Suprapubic skin (tissue), 4 donors: ENCODE measurements at places on chromosomes 5 and 9.

DNA sequence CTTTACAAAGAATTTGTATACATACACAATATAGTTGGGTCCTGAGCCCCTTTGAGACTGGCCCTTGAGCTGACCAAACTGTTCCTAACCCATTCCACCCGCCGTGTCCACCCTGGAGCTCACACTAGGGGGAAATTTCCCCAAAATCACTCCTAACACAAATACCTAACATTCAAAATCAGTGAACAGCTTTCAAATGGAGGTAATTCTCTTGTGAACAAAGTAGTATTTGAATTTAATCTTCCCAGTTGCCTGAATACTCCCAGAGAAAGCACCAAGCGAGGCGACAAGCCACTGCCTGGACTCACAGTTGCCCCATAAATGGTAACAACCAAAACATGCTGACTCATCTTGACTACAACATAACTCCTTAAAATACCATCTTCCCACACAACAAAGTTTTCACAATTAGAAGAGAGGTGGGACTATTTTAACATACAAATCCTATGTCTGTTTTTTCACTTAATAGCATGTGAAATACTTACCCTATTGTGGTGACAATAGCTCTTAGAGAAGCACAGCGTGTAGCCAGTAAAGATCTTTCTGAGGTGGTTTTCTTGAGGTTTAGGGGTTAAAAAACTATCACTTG lies 31.7 kb upstream of the SCAMP1 start:
- no peak for DNase-seq

GRCh38 chr5:157487358-157487757 lies 27.3 kb downstream of the NIPAL4 start:
- no peak for DNase-seq

DNA sequence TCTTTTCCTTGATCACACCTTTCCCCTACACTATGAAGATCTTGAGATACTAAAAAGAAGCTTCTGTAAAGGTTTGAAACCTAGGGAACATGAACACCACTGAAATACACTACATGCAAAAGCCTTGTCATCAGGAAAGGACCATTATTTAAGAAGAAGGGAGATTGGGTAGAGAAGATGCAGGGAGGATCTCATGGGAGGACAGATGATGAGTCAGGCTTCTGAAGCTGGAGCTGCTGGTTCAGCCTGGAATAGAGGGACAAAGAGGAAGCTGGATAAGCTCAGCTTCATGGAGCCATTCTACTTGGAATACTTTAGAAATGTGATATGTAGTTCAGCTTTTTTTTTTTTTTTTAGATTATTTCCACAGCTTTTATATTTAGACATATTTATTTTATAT lies 169.8 kb downstream of the MAN2A1 start:
- DNase-seq, result no peak

DNA sequence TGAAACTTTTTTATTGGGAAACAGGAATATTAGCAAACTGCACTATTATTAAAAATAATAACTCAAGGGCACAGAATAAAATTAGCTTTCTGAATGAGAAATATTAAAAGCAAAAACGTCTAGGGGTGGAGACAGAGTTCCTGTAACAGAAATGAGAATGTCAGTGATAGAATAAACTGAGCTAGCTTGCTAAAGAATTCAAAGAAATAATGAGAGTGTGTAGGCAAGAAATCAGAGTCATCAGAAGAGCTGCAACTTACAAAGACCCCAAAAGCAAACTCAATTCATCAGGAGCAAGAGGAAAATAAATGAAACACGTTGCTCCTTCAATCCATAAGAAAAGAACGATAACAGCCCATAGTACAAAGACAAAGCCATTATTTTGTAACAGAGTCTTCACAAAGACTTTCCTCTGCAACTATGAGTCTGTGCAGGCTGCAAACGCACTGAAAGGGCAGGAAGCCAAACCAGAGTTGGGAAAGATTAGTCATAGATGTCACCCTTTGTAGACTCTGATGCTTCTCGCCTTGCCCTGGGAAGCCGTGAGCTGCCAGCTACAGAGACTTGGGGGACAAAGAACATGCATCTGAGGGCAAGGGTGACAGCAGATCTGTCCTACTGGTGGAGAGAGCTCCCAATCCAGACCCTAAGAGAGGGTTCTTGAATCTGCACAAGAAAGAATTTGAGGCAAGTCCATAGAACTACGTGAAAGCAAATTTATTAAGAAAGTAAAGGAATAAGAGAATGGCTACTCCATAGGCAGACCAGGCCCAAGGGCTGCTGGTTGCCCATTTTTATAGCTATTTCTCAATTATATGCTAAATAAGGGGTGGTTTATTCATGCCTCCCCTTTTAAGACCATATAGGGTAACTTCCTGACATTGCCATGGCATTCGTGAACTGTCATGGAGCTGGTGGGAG lies 40.8 kb downstream of the SHC3 start:
- DNase-seq, result peak; percentile 84

- DNase-seq, result peak; percentile 56
Observed at GRCh38 chr9:130211548-130212226, 39.5 kb downstream of the NCS1 start.

GRCh38 chr5:171495122-171495700 lies 75.8 kb downstream of the FGF18 start:
- DNase-seq, result no peak

- no peak for DNase-seq
Observed at GRCh38 chr5:145776886-145777285, 58.3 kb downstream of the PRELID2 start.

DNA sequence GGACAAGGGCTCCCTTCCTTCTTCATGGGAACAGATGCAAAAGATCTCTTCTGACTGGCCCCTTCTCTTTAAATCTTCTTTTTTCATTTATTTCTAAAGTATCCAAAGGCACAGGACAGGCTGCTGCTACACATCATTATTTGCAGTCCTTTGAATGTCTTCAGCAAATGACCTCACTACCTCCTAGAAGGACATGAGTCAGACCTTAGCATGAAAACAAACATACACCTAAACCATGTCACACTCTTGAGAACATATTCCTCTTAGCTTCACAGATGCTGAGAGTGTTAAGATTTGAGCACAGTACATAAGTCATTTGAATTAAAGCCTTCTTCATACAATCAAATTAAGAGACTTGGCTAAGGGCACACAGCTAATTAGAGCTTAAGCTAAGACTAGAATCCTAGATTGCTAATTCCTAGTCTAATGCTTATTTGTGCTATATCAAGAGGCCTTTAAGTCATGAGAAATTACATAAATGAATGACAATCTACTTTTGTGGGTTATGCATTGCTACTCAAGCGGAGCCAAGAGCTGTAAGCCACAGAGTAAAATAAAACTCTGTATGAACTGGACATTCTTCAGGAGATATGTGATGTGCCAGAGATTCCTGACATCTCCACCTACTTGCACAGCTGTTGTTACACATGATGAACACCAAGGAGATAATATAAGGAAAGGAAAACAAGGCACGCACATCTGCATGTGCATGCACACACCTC lies 109.1 kb upstream of the PTGER4 start:
- DNase-seq, result no peak

DNA sequence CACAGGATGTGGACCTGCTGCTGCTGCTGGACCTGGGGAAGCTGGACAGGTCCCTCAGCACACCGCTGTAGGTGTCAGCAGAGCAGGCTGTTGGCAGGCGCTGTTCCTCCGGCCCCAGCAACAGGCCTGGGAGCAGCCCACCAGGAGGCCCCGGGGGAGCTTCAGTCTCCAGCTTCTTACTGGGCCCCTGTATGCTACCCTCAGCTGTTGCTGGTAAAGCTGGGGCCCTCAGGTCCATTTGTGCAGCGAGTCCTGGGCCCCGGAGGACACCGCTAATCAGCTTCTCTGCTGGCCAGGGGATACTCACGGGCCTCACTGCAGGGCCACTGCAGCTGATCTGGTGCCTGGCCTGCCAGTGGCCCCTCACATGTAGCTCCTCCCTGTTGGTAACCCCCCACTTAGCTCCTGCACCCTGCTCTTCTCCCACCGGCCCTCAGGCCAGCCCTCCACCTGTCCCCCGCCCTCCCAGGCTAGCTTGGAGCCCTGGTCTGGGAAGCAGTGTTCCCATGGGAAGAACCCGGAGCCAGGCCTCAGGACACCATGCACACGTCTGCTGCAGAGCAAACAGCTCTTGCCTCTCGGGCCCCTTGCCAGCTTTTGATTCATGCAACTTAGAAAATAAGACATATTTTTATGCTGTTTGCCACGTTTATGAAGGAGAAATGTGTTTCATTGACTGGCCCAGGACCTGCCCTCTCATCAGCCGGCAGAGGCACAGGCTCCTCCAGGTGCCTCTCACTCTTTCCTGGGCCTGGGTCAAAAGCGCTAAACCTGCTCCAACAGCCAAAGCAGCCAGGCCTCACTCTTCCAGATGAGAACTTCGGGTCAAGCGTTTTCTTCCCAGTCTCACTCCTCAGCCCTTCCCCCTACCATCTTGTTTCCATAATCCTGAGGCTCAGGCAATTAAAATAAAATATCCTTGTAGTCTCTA lies 61.0 kb upstream of the ADAMTS2 start:
- DNase-seq, result no peak

GRCh38 chr9:108784998-108785397 lies 70.8 kb downstream of the ACTL7B start:
- no peak for DNase-seq

- DNase-seq, result no peak
Observed at GRCh38 chr9:125649315-125649714, 57.7 kb downstream of the MAPKAP1 start.

DNA sequence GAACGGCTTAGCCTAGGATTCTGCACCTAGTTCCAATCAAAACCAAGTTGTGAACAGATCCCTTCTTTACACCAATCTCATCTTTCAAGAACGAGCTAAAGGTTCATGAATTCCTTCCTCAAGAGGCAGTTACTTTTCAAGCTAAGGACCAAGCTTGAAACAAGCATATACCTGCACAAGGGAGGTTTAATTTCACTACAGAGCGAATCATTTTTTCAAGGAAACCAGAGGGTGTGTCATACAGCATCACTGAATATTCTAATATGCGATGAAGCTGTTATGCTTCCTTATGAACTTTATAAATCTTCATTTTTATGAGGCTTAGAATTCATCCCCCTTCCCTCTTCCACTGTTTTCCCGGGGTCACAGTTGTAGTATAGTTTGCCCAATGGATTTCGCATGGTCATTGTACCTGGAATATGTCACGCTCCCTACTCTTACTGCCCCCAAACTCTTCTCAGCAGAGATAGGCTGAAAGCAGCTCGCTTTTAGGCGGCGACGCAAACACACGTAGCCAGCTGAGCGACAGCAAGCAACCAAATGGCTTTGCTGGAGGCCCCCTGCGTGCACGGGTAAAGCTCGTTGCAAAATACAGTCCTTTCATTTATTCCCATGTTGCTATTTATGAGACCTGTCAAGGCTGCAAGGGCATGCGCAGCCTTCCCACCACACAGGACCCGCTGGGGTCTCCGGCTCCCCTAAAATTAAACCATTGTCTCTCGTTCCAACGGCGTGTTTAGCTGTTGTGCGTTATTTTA lies 832 bp downstream of the LMBRD2 start:
- DNase-seq, result no peak

- no peak for DNase-seq
Observed at GRCh38 chr9:38441347-38442085, 17.3 kb upstream of the IGFBPL1 start.

- DNase-seq, result no peak
Observed at GRCh38 chr5:143359869-143360268, 43.6 kb downstream of the NR3C1 start.

- no peak for DNase-seq
Observed at GRCh38 chr9:36625006-36625615, 52.4 kb downstream of the MELK start.

DNA sequence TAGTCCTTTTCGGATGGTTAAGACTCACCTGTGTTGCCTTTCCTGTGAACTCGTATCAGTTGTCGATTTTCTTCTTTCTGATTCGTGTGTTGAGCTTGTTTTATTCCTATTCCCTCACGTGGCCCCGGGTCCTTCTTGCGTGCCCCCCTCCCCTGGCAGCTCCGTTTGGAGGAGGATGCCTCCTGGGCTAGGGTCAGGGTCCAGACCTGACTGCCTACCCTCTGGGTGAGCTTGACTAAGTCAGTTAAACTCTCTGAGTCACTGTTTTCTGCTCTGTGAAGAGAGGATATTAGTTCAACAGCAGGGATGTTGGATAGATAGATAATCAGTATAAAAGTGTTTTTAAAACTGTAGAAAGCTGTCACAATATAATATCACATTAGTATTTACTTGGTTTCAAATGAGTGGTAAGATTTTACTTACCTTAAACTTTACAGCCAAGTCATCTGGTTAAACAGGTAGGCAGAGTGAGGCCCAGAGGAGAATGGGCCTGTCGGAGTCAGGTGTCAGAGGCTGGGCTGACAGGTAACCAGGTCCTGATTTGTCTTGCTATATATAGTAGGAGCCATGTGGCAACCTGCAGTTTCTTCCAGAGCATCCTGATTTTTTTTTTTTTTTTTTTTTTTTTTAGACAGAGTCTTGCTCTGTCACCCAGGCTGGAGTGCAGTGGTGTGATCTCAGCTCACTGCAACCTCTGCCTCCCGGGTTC lies 24.2 kb downstream of the PPARGC1B start:
- DNase-seq, result no peak

- no peak for DNase-seq
Observed at GRCh38 chr5:44868541-44868940, 59.8 kb downstream of the MRPS30 start.

DNA sequence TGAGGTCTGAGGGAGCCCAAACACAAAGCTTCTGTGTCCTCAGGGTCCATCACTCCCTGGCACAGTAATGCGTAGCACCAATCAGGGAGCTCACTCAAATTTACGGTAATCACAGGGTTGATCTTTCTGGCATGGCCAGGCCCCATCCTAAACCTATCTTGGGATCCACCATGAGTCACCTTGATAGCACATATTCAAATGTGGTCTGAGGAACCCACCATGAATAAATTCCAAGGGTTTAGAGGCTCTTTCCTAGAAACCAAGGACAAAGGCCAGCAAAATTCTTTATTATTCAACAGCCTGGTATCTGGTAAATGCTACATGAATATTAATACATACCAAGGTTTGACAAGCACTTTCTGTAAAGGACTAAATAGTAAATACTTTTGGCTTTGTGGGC lies 254.5 kb downstream of the TLR4 start:
- DNase-seq, result no peak

- no peak for DNase-seq
Observed at GRCh38 chr5:5886812-5887486, 464.5 kb downstream of the ICE1 start.

GRCh38 chr5:94420885-94421284 lies 197.5 kb downstream of the KIAA0825 start:
- no peak for DNase-seq

GRCh38 chr5:34571677-34572041 lies 84.5 kb upstream of the RAI14 start:
- no peak for DNase-seq

DNA sequence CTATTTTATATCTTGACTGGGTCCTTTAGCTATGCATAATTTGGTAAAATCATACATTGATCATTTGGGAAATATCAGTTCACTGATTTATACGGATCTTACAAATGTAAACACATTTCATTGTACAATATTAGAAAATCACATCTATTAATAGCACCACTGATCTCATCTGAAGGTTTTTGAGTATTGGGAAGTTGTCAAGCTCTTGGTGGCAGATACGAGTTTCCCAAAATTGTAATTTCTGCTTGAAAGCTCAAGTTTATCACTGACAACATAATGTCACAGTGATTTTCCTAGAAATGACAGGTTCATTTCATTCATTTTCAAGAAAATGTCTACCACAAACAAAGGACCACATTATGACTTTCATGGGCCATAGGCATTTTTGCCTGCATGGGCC lies 3.0 kb upstream of the MACROH2A1 start:
- no peak for DNase-seq

GRCh38 chr5:95858661-95859595 lies 36.4 kb upstream of the GLRX start:
- peak; percentile 96 for DNase-seq

GRCh38 chr5:107319901-107320300 lies 350.8 kb downstream of the EFNA5 start:
- DNase-seq, result no peak

GRCh38 chr9:72955126-72955455 lies 2.2 kb upstream of the ALDH1A1 start:
- DNase-seq, result no peak
